ENCODE measurements at places on chromosomes 12 and 14. TPM values are rescaled to one million over a fixed set of nuclear protein-coding genes. Genes with fewer than 3 reads are reported as not detected.

TAS2R9 gene
- not detected for total RNA-seq

KCNK10 gene
- total RNA-seq = not detected

OAS1 gene
- total RNA-seq = 1.3 TPM

SCNN1A gene
- 136 TPM for total RNA-seq

DNA sequence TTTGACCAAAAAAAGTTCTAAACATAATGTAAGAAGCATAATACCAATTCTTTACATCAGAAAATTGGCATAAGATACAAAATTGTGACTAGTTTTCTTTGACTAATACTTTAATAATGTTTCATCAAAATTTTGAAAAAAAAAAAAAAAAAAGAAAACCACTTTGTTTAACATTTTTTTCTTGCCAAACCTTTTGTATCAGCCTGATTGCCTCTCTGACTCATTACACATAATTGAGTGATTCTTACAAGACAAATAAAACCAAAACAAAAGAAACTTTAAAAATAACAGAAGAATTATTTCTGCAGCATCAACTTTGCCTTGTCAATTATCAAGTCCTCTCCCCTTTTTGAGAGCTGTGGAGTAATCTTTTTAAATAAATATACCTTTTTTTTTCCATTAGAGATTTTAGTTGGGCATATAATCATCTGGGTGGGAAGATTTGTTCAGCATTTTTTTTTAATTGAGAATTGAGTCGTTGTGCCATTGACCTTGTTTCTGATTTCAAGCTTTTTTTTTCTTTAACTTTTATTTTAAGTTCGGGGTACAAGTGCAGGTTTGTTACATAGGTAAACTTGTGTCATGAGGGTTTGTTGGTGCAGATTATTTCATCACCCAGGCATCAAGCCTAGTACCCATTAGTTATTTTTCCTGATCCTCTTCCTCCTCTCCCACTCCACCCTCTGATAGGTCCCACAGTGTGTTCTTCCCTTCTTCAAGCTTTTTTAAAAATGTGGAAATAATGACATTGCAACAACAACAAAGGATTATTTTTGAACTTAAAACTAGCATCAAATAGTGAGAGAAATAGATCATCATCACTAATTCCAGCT is 45.8 kb upstream of the HMGA2 start:
- H3K27me3 ChIP-seq = no peaks in the 10 kb centered on the region
- peaks cover 14% of the 10 kb centered on the region for H3K4me1 ChIP-seq
- H3K36me3 ChIP-seq = no peaks in the 10 kb centered on the region
- peak overlapping the region; percentile 73 for H3K27ac ChIP-seq
- peak; percentile 49 for DNase-seq
- H3K4me3 ChIP-seq = peak overlapping the region; percentile 18

- no peak overlapping the region for H3K27ac ChIP-seq
- H3K4me1 ChIP-seq = no peaks in the 10 kb centered on the region
- H3K36me3 ChIP-seq = no peaks in the 10 kb centered on the region
- H3K27me3 ChIP-seq = no peaks in the 10 kb centered on the region
- H3K4me3 ChIP-seq = no peak overlapping the region
- DNase-seq = no peak
Observed at GRCh38 chr12:89995870-89996269, 287.2 kb upstream of the ATP2B1 start.

DNA sequence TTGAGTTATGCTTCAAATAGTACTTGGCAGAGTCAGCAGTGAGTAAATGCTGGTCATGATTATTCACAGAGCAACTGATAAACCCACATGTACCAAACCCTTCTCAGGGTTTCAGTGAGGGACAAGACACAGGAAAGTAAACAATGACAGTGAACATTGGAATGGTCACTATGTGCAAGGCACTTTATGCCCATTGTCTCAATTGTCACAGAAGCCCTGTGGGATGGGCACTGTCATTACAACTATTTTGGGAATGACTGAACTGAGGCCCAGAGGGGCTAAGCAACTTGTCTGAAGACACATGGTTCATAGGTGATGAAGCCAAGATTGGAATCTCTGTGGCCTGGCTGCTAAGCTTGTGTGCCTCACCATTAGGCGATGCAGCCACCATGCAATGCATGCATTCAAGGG is 238.5 kb downstream of the RBM19 start:
- H3K36me3 ChIP-seq = no peaks in the 10 kb centered on the region
- H3K4me3 ChIP-seq = no peak overlapping the region
- no peak for DNase-seq
- H3K27ac ChIP-seq = no peak overlapping the region

- H3K27ac ChIP-seq = no peak overlapping the region
- DNase-seq = peak; percentile 15
- no peak overlapping the region for H3K4me3 ChIP-seq
- H3K4me1 ChIP-seq = no peaks in the 10 kb centered on the region
- H3K27me3 ChIP-seq = no peaks in the 10 kb centered on the region
Observed at GRCh38 chr12:29599381-29599780, 101.9 kb upstream of the OVCH1 start.

DNA sequence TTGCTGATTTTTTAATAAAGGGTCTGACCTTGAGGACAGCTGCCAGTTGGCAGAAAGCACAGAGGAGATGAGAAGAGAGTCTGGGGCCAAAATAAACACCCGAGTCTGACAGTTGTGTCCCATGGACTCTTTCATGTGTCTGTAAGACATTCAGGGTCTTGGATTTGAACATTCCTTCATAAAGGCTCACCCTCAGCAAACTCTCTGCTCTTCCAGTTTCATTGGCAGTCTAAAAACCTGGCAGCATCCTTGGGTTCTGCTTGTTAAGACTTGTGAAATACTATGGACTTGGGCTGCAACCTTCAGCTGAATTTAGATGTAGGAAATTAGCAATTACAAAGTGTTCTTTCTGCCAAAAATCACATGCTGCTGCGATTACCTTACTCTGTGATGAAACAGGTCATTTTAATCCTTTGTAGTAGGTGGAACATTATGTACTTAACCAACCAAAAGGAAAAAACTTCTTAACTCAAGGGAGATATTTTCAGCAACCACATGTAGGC is 32.0 kb upstream of the LMNTD1 start:
- peaks cover 27% of the 10 kb centered on the region for H3K4me1 ChIP-seq
- no peaks in the 10 kb centered on the region for H3K27me3 ChIP-seq
- H3K4me3 ChIP-seq = peak overlapping the region; percentile 33
- no peaks in the 10 kb centered on the region for H3K36me3 ChIP-seq
- peak; percentile 95 for DNase-seq

DNA sequence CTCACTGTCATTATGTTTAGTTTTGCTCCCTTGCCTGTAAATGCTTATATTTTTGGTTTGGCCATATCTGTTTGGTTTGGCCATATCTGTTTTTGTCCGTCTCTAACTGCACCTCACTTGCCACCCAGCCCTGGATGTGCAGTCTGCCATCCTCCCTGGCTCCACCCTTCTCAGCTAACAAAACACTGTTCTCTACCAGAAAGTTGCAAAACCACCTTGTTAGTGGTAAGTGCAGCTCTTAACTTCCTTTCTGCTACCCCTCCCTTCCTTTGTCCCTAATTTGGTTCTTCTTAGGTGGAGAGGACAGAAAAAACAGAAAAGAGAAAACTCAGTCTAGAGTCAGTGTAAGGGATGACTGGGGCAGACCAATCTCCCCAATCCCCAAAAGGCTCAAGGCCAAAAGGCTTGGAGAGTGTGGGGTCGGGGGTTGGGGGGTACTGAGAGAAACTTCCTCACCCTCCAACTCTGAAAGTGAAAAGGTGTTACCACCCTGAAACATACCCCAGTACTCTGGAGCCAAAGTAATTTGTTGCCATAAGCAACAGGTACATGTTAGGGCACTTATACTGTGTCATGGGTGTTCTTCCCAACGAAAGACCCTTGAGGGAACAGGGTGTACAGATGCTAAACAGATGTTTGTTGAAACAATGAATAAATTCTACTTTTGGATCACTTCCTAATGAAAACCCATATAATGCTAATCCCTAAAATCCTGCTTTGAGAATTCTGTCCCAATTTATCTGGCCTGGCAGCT is 5.0 kb downstream of the BIN2 start:
- peak; percentile 37 for DNase-seq
- H3K27me3 ChIP-seq = no peaks in the 10 kb centered on the region
- peak overlapping the region; percentile 2 for H3K27ac ChIP-seq
- H3K36me3 ChIP-seq = no peaks in the 10 kb centered on the region
- H3K4me1 ChIP-seq = peaks cover 13% of the 10 kb centered on the region
- no peak overlapping the region for H3K4me3 ChIP-seq

DNA sequence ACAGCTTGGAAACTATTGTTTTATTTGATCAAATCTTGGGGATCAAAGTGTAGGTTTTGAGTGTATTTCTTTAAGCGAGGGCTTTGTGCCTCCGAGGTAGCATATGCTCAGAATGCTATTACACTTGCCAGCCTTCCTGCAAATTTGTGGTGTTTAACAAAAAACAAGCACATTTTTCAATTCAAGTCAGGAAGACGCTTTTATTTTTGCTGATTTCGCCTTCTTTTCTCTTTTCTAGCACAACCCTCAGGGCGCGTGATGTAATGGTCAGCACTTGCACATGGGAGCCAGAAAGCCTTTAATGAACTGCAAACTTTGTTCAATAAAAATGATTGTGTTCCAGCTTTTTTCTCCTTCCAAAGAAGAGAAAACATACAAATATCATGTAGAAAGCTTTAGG is 466.5 kb downstream of the PRKD1 start:
- no peaks in the 10 kb centered on the region for H3K4me1 ChIP-seq
- no peak for DNase-seq
- no peaks in the 10 kb centered on the region for H3K36me3 ChIP-seq
- no peak overlapping the region for H3K27ac ChIP-seq
- H3K27me3 ChIP-seq = peaks cover 87% of the 10 kb centered on the region
- H3K4me3 ChIP-seq = no peak overlapping the region

- H3K4me3 ChIP-seq = no peak overlapping the region
- no peaks in the 10 kb centered on the region for H3K36me3 ChIP-seq
- DNase-seq = no peak
- peaks cover 24% of the 10 kb centered on the region for H3K4me1 ChIP-seq
- no peak overlapping the region for H3K27ac ChIP-seq
Observed at GRCh38 chr14:69606258-69607184, 4.9 kb upstream of the SUSD6 start.

DNA sequence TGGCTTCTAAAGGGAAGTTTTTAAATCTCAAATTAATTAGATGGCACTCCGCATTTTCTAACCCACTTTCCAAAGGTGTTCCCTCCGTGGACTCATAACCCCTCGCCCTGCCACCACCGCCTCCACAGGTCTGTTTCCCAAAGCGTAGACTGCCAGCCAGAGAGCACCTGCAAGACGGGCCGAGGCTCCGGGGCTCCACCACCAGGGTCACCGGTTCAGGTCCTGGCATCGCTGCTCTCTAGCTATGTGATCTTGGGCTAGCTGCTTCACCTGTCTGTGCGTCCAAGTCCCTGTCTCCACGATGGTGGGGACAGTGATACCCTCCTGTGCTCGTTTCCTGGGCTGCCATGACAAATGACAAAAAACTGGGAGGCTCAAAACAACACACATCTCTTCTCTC is 11.5 kb downstream of the RIMBP2 start:
- H3K27ac ChIP-seq = no peak overlapping the region
- H3K36me3 ChIP-seq = no peaks in the 10 kb centered on the region
- H3K4me1 ChIP-seq = no peaks in the 10 kb centered on the region
- peaks cover 44% of the 10 kb centered on the region for H3K27me3 ChIP-seq
- DNase-seq = no peak
- H3K4me3 ChIP-seq = no peak overlapping the region

DNA sequence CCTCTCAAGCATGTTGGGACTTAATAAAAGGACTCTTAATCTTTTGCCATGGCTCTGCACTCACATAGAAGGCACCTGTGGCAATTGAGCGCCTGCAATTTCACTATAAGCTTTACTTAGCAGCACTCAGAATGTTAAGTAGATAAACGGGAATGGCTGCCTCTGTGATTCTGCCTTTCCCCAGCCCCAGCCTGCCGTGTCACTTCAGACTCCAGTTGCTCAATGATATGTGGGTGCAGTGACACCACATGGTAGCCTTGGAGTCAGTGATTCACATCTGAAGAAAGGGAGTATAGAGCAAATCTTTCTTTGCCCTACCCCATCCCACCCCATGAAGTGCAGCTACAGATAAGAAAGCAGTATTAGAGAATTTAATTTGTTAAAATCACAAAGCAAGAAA is 96.1 kb downstream of the ZFC3H1 start:
- no peaks in the 10 kb centered on the region for H3K4me1 ChIP-seq
- no peak overlapping the region for H3K27ac ChIP-seq
- no peaks in the 10 kb centered on the region for H3K27me3 ChIP-seq
- peak; percentile 9 for DNase-seq

DNA sequence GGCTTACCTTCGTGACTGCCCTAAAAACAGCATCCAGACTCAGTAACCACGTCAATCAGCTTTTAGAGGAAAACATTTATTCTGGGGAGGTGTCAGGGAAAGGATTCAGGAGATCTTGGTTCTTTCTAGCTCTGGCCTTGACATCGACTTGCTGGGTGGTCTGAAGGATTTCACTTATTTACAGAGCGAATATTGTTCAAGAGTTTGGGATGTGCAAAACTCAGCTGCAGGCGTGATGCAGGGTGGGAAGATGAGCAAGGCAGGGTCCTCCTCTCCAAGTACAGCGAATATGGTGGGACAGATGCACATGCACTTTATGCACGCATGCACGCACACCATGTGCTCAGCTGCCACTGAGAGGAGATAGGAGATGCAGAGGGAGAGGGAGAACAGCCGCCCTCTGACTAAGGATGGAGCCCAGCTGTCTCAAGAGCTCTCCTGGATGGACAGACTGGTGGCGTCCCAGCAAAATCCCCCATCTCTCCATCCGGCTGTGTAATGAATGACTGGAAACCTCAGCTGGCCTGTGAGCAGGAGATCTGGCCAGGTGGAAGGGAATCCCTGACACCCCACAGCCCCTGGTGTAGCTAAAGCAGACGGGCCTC is 24.4 kb upstream of the BDKRB1 start:
- no peaks in the 10 kb centered on the region for H3K27me3 ChIP-seq
- H3K4me1 ChIP-seq = no peaks in the 10 kb centered on the region
- H3K4me3 ChIP-seq = no peak overlapping the region
- H3K27ac ChIP-seq = no peak overlapping the region

GRCh38 chr14:53613404-53614253 is 343.0 kb downstream of the BMP4 start:
- DNase-seq = peak; percentile 53
- peak overlapping the region; percentile 16 for H3K4me3 ChIP-seq
- H3K27ac ChIP-seq = peak overlapping the region; percentile 21
